Activated CD8-positive, alpha-beta memory T cell treated with anti-CD3 and anti-CD28 coated beads, Interleukin-2, amount 50 U/mL, for 48 hours (primary cell): ENCODE measurements at places on chromosomes 5 and 9.
A peak's percentile ranks its signal among the peaks of the same experiment; 100 is the strongest.

DNA sequence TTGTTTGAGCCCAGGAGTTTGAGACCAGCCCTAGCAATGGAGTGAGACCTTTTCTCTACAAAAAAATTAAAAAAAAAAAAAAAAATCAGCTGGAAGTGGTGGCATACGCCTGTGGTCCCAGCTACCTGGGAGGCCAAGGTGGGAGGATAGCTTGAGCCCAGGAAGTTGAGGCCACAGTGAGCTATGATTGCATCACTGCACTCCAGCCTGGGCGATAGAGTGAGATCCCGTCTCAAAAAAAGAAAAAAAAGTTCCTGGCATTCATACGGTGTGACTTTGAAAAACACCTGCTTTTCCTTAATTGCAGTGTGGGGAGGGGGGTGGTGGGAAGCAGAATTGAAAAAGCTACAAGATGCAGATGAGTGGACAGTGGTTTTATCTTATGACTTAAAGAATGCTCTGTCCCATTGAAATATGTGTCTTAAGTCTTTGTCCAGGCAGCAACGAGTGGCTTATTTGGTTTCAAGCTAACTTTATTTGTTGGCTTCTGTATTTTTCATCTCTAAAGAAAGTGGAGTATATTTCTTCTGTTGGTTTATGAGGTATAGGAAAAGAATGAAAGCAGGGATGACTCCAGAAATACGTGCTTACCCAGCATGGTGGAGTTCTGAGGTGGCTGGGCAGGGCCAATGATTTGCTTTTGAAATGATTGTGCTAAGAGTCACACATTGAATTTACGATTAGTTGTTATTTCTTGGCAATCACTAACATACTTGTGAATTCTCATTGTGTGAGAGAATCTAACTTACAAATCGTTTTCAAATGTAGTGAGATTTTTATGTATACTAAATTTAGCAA lies 27.8 kb downstream of the ROPN1L start:
- DNase-seq = no peak

DNA sequence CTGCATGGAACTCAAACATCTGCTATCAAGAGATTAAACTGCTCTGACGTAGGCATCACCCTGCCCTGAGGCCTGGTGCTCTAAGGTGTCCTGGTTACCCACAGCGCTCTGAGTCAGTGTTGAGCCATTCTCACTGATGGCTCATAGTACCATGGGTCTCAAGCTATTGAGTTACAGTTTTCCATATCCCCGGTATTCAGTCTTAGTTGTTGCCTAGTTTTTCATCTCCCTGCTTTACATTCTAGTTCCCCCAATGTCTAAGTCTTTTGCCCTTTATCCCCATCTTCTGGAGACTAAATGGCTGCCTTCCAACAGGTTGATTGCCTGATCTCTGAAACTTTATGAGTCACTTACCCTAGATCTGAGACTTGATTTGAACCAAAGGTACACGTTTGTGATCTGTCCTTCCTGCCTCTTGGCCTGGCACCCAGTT lies 161.2 kb upstream of the PTGER4 start:
- DNase-seq = no peak

DNA sequence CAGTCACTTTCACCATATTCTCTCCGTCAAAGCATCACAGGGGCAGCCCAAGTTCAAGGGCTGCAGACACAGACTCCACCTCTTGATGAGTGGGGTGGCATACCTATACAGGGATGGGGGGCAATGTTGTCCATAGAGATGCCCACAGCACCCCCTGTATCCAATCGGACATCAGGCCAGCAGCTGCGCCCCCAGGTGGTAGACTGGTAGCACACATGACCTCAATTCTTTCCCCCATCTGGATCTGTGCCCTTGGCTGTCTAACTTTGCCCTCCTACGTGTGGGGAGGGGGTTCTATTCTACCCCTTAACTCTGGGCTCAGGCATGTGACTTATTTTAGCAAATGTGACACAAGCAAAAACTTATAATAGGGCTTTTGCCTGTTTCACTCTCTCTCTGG lies 84.0 kb upstream of the SLC25A48 start:
- DNase-seq = no peak

DNA sequence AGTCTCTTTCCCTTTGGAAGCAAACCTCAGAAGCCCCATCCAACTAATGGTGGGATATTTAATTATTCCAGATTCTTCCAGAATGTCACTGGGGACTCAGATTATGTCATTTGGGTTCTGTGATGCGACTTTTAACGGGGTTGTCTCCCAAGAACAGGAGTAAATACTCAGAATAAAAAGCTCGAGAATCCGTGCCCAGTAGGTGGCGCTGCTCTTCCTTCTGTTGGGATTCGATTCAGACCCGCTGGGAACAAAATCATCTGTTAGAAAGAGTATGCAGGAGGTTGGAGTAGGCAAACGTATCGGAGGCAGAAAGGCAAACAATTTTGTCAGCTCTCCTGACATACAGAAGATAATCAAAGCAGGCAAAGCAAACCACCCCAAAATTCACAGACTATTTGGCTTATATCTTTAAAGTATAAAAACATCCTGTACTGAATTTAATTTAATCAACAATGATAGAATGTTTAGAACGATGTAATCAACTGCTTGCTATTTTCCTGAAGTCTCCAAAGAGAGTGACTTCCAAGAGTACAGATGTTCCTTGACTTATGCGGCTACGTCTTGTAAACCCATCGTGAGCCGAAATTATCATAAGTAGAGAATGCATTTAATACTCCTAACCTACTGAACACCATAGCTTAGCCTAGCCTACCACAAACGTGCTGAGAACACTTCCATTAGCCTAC lies 169.8 kb upstream of the RAI14 start:
- peak; percentile 90 for DNase-seq

- DNase-seq = no peak
Observed at GRCh38 chr9:127098916-127099553, 23.4 kb downstream of the ANGPTL2 start.

GRCh38 chr5:127236254-127236653 lies 54.3 kb upstream of the MEGF10 start:
- no peak for DNase-seq

GRCh38 chr5:9930156-9930555 lies 300.0 kb upstream of the TAS2R1 start:
- no peak for DNase-seq

GRCh38 chr5:180389252-180390101 lies 36.3 kb upstream of the GFPT2 start:
- no peak for DNase-seq

GRCh38 chr5:10214041-10214440 lies 35.6 kb downstream of the ATPSCKMT start:
- no peak for DNase-seq

GRCh38 chr5:169290895-169291294 lies 10.0 kb downstream of the SLIT3 start:
- DNase-seq = no peak

DNA sequence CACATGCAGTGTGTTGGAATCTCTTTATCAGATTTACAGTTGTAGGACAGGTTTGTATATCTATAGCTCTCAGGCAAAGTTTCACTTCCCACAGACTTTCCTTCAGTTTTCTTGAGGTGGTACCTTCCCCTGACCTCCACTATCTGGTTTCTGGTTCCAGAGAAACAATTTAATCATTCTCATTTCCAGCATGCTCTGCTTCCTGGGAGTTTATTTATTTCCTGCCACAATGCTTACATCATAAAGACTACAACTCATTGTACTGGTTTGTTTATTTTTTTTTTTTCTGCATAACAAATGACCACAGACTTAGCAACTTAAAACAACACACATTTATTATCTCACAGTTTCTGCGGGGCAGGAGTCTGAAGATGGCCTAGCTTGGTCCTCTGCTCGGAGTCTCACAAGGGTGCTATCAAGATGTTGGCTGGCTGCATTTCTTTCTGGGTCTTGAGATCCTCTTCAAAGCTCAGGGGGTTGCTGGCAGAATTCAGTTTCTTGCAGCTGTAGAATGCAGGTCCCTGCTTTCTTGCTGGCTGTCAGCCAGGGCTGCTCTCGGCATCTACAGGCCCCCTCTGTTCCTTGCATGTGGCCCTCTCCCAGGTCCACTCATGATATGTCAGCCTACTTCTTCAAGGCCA lies 247.7 kb downstream of the ENC1 start:
- DNase-seq = no peak

GRCh38 chr9:136943291-136944211 lies 987 bp downstream of the FBXW5 start:
- DNase-seq = peak; percentile 76

GRCh38 chr5:128905568-128906110 lies 59.6 kb upstream of the SLC27A6 start:
- DNase-seq = no peak

DNA sequence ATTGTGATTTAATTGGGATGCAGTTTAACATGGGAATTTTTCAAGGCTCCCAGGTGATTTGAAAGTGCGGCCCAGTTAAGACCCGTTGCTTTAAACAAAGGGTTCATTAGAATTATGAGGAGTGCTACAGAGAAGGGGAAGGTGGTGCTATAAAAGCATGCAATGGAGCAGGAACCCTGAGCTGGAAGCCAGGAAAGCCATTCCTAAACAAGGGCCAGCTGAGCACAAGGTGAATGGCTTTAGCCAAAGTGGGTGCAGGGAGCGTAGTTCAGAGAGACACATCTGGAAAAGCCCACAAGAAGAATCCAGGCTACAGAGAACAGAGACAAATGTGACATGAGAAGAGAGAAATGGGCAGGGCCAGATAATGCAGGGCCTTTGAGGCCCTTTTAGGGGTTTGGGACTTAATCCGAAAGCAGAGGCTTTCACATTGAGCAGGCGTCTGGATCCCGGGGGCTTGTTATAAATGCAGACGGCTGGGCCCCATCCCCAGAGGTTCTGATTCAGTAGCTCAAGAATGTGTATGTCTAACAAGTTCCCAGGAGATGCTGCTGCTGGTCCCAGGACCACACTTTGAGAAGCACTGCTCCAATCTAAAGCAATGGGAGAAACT lies 138.1 kb upstream of the WWC1 start:
- no peak for DNase-seq

DNA sequence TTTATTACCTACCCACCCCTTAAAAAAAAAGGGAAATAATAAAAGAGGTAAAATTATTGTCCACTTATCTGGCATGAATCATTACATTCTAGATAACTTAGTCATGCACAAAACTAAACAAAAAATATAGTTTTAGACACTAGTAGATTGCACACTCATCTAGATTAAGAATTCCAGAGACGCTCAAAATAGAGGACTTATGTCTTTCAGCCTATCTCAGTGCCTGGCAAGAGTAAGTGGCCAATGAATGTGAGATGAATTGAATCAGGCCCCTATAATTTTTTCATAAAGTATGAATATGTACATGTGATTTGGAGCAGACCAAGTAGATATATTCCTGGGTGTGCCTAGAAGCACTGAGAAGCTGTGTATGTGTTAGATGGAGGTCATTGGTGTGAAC lies 2.0 kb upstream of the RXFP3 start:
- no peak for DNase-seq

- peak; percentile 67 for DNase-seq
Observed at GRCh38 chr9:84315278-84315877, 25.2 kb downstream of the SLC28A3 start.

GRCh38 chr5:99070822-99071221 lies 142.0 kb upstream of the CHD1 start:
- no peak for DNase-seq

DNA sequence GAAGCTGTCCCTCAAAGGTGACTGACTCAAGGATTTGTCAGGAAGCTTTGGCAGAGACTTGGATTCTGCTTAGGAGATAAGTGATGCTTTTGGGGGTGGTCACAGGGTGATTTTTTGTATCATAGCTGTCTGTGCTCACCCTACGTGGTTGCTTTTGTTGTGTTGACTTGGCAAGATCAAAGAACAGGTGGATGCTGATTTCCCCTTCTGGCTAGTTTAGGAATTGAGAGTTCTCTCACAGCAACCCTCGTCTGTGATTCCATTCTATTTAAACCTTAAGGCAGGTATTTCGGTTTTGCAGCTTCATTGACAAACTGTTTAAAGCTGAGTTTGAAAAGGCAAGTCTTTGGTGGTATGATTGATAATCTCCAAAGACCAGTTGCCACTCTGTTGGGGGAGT lies 27.2 kb downstream of the ARHGAP26 start:
- no peak for DNase-seq

DNA sequence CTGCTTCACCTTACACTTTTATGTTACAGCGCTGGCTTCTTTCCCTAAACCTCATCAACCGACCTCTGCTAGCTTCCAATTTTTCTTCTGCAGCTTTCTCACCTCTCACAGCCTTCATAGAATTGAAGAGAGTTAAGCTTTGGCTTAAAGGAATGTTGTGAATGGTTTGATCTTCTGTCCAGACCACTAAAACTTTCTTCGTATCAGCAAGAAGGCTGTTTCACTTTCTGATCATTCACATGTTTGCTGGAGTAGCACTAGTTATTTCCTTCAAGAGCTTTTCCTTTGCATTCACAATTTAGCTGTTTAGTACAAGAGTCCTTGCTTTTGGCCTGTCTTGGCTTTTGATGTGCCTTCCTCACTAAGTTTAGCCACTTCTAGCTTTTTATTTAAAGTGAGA lies 49.5 kb downstream of the NR3C1 start:
- no peak for DNase-seq

DNA sequence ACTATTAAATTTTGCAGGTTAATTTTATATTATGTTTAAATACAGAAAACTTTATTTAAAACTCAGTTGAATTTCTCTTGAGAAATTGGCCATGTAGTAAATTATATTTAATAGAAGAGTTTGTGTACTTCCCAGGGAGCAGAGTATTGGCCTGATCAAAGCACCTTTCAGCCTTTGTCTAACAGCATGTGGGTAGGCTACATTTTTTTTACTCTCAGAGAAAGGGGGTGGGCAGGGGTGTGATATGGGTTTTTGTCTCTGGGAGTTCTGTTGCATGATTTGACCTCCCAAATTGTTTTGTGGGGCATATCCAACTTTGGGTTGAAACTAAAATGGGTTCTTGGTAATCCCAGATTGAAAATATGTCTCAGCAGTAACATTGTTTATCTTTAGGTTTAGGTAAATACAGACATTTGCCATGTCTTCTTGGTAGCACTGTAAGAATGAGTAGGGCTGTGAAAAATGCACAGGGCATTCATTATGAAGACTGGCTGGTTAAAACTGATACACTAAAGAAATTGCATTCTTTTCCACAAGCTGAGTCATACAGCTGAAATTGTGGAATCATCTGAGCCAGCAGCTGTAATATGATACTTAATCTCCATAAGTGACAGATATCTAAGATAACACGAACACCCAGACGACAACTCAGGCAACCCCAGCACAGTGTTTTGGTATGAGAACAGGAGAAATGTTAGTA lies 75.4 kb upstream of the CDKN2B start:
- no peak for DNase-seq

GRCh38 chr9:4303006-4303405 lies 3.1 kb upstream of the GLIS3 start:
- no peak for DNase-seq

DNA sequence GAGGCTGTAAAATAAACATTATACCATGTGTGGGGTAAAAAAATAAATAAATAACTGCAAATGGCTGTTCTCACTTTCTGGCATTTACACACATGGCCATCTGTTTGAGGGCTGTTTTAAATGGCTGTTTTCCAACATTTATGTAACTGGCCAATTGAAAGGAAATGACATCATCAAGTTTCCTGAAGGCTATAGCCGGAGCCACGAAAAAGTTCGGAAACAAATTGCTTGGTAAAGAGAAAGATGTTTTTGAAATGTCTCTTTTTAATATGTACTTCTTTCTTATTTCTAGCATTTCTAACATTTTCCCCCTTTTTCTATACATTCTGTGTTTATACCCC lies 95.4 kb upstream of the DAB2 start:
- no peak for DNase-seq

GRCh38 chr5:82885627-82886389 lies 191.4 kb downstream of the TMEM167A start:
- DNase-seq = no peak
